ENCODE measurements at places on chromosomes 4 and X. TPM values are rescaled to one million over a fixed set of nuclear protein-coding genes. Genes with fewer than 3 reads are reported as not detected.

DNA sequence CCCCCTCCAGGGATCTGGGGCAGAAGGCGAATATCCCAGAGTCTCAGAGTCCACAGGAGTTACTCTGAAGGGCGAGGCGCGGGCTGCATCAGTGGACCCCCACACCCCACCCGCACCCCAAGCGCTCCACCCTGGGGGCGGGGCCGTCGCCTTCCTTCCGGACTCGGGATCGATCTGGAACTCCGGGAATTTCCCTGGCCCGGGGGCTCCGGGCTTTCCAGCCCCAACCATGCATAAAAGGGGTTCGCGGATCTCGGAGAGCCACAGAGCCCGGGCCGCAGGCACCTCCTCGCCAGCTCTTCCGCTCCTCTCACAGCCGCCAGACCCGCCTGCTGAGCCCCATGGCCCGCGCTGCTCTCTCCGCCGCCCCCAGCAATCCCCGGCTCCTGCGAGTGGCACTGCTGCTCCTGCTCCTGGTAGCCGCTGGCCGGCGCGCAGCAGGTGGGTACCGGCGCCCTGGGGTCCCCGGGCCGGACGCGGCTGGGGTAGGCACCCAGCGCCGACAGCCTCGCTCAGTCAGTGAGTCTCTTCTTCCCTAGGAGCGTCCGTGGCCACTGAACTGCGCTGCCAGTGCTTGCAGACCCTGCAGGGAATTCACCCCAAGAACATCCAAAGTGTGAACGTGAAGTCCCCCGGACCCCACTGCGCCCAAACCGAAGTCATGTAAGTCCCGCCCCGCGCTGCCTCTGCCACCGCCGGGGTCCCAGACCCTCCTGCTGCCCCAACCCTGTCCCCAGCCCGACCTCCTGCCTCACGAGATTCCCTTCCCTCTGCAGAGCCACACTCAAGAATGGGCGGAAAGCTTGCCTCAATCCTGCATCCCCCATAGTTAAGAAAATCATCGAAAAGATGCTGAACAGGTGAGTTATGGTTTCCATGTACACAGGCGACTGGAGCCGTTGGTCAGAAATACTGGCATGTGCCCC lies at the start of gene CXCL1:
Gene CXCL1 (plus strand): TSS at position 264 of the 926 bp plus-strand sequence. CDS start 78 bp downstream, at position 342.
- no peaks in the 10 kb centered on the region for H3K27me3 ChIP-seq
- H3K4me3 ChIP-seq = peak within 1 kb of the TSS; percentile 49
- peak within 1 kb of the TSS; percentile 79 for H3K27ac ChIP-seq
- no peaks in the 10 kb centered on the region for H3K4me1 ChIP-seq
- H3K36me3 ChIP-seq = no peaks in the 10 kb centered on the region
- no peak for DNase-seq

Gene POF1B
- total RNA-seq = 0.48 TPM

- H3K36me3 ChIP-seq = no peaks in the 10 kb centered on the region
- H3K27ac ChIP-seq = no peak overlapping the region
- no peak for DNase-seq
- H3K27me3 ChIP-seq = no peaks in the 10 kb centered on the region
- no peak overlapping the region for H3K4me3 ChIP-seq
These were observed 127.2 kb downstream of the FBXW7 start for GRCh38 chr4:152408514-152409327.

GRCh38 chr4:37852376-37852775 lies 25.9 kb downstream of the PGM2 start:
- H3K4me3 ChIP-seq = no peak overlapping the region
- no peak for DNase-seq
- H3K4me1 ChIP-seq = no peaks in the 10 kb centered on the region
- H3K27ac ChIP-seq = no peak overlapping the region
- peaks cover 3% of the 10 kb centered on the region for H3K36me3 ChIP-seq

- H3K4me3 ChIP-seq = no peak overlapping the region
- H3K27ac ChIP-seq = peak overlapping the region; percentile 74
- DNase-seq = no peak
- H3K4me1 ChIP-seq = peaks cover 7% of the 10 kb centered on the region
- H3K36me3 ChIP-seq = no peaks in the 10 kb centered on the region
These were observed 159.6 kb downstream of the SOWAHB start for GRCh38 chr4:76738086-76738931.

GRCh38 chr4:25446611-25447010 lies 69.5 kb downstream of the ANAPC4 start:
- no peak for DNase-seq
- H3K36me3 ChIP-seq = no peaks in the 10 kb centered on the region
- H3K4me3 ChIP-seq = no peak overlapping the region
- no peaks in the 10 kb centered on the region for H3K4me1 ChIP-seq
- no peak overlapping the region for H3K27ac ChIP-seq
